Lung (tissue), 17 donors: ENCODE measurements at places on chromosomes 5 and 9. TPM values are rescaled to one million over a fixed set of nuclear protein-coding genes. Genes with fewer than 3 reads are reported as not detected.

DNA sequence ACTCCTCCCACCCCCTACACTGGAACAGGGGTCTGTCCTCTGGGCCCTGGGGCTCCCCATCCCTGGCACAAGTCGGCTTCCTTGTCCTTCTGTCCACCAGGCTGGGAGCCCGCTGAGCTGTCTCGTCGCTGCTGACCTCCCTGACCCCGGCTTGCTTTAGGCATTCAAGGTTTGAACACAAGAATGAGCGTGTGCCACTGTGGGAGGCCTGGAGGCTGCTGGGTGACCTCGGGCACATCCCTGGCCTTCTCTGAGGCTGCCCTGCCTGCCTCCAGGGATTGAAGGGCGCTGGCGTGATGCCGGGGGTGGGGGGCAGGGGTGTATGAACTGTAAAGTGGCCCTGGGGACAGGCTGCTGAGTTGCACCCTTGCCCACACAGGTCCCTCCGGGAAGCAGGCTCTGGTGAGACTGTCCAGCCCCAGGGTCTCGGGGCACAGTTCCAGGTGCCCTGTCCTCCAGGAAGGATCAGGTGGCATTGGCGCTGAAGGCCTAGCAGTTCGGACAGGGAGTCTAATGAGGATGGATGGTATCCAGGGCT is 18.2 kb downstream of the FIBCD1 start:
- H3K4me3 ChIP-seq, result no peak overlapping the region
- peaks cover 15% of the 10 kb centered on the region for H3K4me1 ChIP-seq
- H3K27me3 ChIP-seq, result no peaks in the 10 kb centered on the region
- H3K27ac ChIP-seq, result no peak overlapping the region
- H3K36me3 ChIP-seq, result no peaks in the 10 kb centered on the region

DNA sequence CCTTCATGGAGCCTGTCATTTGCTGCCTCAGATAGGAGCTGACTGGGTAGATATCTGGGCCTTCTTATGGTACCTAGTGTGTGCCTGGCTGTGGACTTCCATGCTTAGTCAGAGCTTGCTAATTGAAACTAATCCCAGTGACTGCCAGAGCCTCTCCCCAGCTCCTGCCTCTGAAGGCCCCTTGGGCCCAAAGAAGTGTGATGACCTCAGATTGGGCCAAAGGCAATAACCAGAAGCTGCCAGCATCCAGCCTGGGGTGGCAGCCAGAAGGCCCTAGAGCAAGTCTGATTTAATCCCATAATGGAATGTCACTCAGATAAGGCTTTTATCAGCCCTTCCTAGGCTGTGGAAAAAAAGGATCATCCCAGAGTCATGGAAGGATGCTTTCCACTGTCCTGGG is 17.1 kb upstream of the CDC23 start:
- no peaks in the 10 kb centered on the region for H3K4me1 ChIP-seq
- H3K4me3 ChIP-seq, result no peak overlapping the region
- no peak overlapping the region for H3K27ac ChIP-seq
- no peaks in the 10 kb centered on the region for H3K36me3 ChIP-seq
- no peak for DNase-seq

DNA sequence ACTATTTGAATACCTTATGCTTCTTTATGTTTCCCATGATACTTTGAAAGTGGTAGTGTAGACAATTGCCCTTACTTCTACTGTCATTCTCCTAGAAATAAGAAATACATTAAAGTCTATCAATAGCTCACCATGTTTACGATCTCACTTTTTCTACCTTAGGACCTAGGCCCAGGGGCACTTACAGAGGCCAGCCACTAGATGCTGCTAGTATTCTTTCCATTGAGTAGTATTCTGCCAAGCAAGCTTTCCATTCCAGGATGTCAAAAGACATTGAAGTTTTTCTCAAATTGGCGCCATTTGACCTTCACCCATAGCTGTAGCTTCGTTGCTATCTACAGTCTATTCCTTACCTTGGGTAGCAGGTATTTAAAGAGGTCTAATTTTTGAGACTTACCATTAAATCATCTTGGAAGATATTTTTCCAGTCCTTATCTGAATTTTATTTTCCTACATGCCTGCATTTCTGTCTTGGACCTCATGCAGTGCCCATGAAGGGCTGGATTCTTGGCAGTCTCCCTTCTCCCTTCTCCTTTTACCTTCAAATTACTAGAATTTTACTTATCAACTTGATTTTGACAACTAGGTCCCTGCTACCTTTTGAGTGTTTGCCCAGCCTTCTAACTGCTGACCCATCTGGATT is 246.0 kb upstream of the NUDT12 start:
- DNase-seq, result peak; percentile 40
- no peak overlapping the region for H3K4me3 ChIP-seq
- no peaks in the 10 kb centered on the region for H3K36me3 ChIP-seq
- H3K27ac ChIP-seq, result no peak overlapping the region
- no peaks in the 10 kb centered on the region for H3K4me1 ChIP-seq

DNA sequence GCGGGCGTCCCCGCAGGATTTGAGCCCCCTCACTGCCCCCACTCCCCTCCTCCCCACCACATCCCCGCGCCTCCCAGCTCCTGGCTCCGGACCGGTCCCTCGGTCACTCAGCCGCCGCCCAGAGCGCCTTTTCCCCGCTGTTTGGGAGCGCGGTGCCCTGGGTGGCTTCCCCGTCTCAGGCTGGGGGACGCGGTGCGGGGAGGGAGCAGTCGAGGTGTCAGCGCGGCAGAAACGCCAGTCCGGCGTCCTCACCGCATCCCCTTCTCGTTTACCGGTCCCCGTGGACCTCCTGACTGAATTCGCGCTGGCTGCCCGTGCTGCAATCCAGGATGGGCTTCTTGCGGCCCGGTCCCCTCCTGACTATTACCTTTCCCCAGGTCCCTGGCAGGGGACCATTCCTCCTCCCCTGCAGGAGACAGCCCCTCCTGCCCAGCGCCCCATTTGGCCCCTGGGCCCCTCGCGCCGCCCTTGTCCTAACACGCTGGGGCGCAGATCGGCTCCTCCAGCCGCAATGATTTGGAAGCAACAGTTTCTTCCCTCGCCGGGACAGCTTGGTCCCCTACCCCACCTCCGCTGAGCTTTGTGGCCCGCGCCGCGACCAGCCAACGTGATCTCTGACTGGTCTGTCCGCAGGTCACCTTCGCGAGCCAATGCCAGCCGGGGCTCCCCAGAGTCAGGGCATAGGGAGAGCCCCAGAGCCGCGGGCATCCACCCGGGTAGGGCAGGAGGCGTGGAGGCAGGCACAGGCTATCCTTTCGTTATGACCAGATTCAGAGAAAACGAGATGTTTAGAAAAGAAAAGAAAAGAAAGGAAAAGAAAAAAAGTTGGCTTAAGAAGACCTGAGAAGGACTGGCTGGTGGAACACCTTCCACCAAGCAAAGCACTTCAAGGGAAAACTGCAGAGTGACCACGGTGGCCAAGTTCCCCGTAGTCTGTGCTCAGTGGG is 1.2 kb downstream of the ANKRD33B start:
- no peak for DNase-seq
- H3K4me3 ChIP-seq, result peak overlapping the region; percentile 53
- no peaks in the 10 kb centered on the region for H3K27me3 ChIP-seq

- DNase-seq, result no peak
- peaks cover 8% of the 10 kb centered on the region for H3K4me1 ChIP-seq
- peaks cover 12% of the 10 kb centered on the region for H3K36me3 ChIP-seq
- no peak overlapping the region for H3K4me3 ChIP-seq
- no peak overlapping the region for H3K27ac ChIP-seq
Measured at GRCh38 chr5:141633871-141634561, 2.6 kb downstream of the HDAC3 start.

Gene SLC25A2
- polyA plus RNA-seq, result 0.22 TPM

Gene KIAA1958
- 2.0 TPM for polyA plus RNA-seq
